Right ventricle myocardium inferior (tissue), 1 donor: ENCODE measurements at places on chromosomes 2 and 18. TPM values are rescaled to one million over a fixed set of nuclear protein-coding genes. Genes with fewer than 3 reads are reported as not detected.

NUP35 gene
- 8.0 TPM for total RNA-seq

DNA sequence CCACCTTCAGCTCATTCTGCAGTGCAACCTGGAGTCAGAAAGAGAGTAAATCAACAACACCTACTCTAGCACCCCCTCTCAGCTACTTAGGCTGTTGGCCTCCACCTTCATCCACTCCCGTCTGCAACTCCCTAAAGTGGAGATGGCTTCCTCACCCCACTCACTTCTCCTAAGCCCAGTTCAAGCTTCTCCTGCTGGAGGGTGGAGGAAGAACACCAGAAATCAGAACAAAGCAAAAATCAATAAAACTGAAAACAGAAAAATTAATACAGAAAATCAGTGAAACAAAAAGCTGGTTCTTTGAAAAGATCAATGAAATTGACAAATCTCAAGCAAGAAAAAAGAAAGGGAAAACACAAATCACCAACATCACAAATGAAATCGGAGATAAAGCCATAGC is 191.7 kb downstream of the ANAPC1 start:
- DNase-seq = no peak

DNA sequence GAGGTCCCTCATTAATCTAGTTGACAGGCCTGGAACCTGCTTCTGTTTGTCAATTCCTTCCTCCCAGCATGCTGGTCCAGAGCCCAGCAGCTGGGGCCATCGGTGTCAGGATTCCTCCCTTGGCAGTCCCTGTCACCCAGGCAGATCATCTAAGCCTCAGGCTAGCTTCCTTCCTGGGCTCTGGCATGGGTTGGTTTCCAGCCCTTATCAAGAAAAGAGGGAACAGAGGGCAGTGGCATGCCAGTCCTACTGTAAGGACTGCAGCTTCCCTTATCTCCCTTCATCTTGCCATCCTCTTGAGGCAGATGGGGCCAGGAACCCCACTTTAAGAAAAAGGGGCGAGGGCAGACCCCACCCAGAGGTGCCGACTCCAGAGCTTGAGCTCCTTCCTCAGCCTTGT is 10.9 kb upstream of the KCNK3 start:
- no peak for DNase-seq

DNA sequence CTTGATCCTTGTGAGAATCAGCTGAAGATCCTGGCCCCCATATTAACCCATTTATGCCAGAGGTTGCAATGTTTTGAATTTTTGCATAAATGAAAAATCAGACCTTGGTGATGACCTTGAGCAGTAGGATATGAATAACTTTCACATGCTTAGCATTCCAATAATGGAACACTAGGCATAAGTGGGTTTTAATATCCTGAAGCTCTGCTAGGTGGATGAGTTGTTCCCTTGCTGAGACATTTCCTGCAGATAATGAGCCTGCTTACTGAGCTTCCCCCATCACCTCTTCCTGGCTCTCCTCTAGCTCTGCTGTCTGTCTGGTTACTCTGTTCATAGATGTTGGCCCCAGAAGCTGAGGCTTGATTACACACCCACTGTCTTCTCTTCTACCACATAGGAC is 25.5 kb upstream of the SEC11C start:
- DNase-seq = no peak

DNA sequence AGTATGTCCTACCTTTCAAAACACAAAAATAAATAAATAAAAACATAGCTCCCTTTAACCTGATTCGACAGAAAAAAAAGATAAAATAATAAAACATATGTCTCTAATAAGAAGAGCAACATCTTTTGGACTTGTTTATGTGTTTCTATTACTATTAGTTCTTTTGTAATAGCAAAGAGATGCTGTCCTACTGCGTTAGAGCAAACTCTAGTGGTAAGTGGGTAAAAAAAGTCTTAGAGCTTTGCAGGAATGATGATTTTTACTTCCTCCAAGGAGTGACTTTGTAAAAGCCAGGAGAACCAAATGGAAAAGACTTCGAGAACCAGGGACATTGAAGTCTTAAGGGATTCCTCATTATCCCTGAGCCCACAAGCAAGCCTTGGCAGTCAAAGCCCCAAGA is 450.1 kb downstream of the METTL4 start:
- no peak for DNase-seq

DNA sequence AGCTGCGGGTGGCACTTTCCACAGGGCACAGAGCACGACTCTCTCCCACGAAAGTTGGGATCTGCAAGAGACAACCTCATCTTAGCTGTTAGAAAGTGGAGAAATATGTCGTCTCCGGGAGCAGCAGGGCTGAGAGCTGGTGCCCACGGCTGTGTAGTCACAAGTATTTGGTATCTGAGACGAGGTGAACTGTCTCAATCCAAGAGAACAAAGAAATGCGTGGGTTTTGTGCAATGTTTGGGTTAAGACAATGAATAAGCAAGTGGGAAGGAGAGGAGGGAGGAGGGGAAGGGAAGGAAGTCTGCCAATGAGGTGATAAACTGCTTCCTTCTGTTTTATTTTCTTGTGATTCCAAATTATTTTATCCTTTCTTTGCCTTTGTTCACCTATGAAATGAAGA is 18.0 kb downstream of the DYTN start:
- no peak for DNase-seq

DNA sequence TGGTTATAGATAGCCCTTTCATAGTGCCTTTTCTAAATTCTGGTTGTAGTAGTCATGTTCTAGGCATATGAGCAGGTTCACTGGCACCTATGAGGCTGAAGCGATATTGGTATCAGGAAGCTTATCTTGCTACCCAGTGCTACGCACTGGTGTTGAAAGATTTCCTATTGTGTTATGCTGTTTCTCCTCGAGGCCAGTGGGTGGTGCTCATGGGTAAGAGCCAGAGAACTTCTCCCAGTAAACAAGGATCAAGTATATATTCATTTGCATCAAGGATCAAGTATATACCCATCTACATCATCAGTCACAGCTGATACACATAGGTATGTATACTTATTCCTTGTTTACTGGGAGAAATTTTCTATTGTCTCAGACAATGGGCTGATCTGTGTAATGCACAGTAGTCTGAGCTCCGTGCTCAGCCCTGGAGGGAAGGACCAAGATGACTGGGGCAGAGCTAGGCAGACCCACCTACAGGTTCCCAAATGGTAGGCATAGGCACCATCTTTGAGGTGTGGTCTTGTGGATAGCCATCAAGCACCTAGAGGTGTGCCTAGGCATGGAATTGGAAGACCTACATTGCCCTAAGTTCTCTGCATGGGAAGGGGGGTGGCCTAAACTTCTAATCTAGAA is 101.2 kb upstream of the GALNT13 start:
- no peak for DNase-seq

DNA sequence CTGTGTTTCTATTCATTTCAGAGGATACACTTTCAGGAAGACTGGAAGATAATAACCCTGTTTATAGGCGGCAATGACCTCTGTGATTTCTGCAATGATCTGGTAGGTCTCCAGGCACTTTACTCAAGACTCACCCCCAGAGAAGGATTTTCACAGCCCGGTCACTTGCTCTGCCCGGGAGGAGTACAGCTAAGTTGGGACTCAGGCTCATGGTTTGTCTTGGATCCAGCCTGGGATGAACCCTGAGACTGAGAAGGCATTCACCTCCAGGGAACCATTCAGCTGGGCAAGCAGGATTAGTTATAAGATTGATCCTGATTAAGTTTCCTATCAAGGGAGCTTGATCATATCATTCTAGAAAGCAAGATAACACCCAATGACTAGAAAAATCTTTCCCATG is 83.7 kb downstream of the PLB1 start:
- DNase-seq = no peak

DNA sequence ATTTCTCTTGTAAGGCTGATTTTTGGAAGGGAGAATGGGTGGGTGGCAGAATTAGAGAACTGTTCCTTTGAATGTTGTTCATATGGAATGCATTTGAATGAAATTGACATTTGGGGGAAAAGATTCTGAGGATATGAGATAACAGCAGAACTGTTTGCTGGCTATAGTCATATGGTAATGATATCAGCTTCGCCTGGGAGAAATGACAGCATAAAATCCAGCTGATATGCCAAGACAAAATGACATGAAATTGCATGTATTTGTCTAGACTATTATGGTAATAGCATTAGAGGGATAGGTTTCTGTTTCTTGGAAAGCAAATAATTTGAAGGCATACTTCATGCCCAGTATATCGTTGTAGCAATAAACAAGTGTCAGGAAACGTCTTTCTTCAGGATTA is 150.8 kb upstream of the SPATS2L start:
- no peak for DNase-seq

- DNase-seq = no peak
These were observed 73.2 kb upstream of the SMAD2 start for GRCh38 chr18:48003426-48004349.

- peak; percentile 51 for DNase-seq
These were observed 47.7 kb downstream of the OSBPL6 start for GRCh38 chr2:178241844-178242551.

- no peak for DNase-seq
These were observed 172.8 kb upstream of the SPRED2 start for GRCh38 chr2:65605058-65605742.

DNA sequence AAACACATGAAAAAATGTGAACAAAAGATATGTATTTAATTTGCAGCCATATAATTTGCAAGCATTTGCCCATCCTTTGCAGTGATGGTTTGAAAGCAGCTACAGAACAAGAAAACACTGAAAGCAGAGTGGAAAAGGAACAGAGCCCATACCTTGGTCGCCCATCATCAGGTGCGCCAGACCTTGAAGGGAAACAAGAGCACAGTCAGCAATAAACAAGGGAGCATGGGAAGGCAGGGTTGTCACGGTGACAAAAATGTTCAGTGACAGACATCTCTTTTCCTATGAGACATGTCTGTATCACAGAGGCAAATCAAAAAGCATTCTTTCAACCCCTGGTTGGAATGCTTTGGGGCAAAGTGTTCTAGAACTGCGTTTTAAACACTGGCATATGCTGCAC is 109.4 kb downstream of the NRXN1 start:
- no peak for DNase-seq

CRYBA2 gene
- total RNA-seq = not detected

GRCh38 chr2:73250872-73251846 is 17.1 kb downstream of the CCT7 start:
- DNase-seq = no peak

DNA sequence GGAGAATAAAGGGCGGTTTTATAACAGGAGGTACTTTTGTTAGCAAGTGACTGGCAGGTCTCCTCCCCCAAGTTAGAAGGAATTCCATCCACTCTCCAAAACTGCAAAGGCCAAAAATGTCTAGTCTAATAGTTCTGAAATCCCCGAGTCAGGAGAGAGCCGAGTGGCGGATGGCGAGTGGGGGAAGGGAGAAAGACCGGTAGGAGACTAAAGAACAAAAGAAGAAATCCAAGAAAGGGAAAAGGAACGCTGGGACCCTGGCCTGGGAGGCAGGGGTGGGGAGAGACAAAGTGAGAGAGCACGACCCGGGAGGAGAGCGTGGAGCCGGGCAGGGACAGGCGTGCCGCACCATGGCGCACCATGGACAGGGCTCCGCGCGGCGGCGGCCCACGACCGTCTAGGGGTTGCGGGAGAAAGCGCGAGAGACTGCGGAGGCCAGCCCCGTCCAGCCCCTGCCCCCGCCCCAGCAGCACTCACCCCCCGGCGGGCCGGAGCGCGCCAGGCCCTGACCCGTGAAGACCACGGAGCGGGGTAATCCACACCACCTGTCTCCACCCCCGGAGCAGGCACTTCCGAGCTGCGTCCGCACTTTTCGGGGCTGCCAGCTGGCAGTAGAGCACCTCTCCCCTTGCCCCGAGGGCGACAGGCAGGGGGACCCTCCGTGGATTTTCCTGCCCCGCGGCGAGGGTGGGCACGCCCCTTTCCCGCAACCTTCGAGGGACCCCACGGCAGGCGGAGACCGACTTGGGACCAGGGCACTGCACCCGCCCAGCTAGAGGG is 1.6 kb downstream of the CDH2 start:
- no peak for DNase-seq

- DNase-seq = no peak
These were observed 36.2 kb upstream of the FMNL2 start for GRCh38 chr2:152298754-152299153.
